ENCODE measurements at places on chromosomes 2 and 18. TPM values are rescaled to one million over a fixed set of nuclear protein-coding genes. Genes with fewer than 3 reads are reported as not detected.

- DNase-seq, result no peak
- no peak within 1 kb of the TSS for H3K27ac ChIP-seq
- peak within 1 kb of the TSS; percentile 55 for H3K4me3 ChIP-seq
- no peaks in the 10 kb centered on the region for H3K4me1 ChIP-seq
Measured at GRCh38 chr2:31580321-31581117, at the start of gene SRD5A2. Gene SRD5A2, minus strand, starts transcription at chr2:31580938. Its CDS starts 38 bp downstream, at chr2:31580900.

DNA sequence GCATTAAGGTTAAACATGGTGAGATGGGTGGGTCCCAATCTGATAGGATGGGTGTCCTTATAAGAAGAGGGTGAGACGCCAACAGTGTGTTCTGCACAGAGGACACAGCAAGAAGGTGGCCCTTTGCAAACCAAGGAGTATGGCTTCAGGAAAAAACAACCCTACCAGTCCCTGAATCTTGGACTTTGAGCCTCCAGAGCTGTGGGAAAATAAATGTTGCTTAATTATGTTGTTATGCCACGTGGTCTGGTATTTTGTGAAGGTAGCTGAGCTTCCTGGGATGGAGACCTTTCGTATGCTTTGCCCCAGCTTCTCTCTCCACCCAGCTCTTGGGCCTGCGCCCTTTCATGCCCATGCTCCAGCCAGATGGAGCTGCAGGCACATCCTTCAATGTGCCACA lies 114.2 kb upstream of the EPC2 start:
- no peak for DNase-seq
- H3K36me3 ChIP-seq, result no peaks in the 10 kb centered on the region
- no peak overlapping the region for H3K27ac ChIP-seq
- H3K4me3 ChIP-seq, result no peak overlapping the region
- H3K4me1 ChIP-seq, result no peaks in the 10 kb centered on the region

- no peaks in the 10 kb centered on the region for H3K4me1 ChIP-seq
- no peaks in the 10 kb centered on the region for H3K27me3 ChIP-seq
- DNase-seq, result no peak
- no peak overlapping the region for H3K27ac ChIP-seq
- H3K4me3 ChIP-seq, result no peak overlapping the region
Measured at GRCh38 chr2:138012082-138012481, 47.8 kb downstream of the HNMT start.

GRCh38 chr2:196276421-196276820 lies 105.0 kb upstream of the STK17B start:
- no peaks in the 10 kb centered on the region for H3K36me3 ChIP-seq
- DNase-seq, result no peak
- H3K4me1 ChIP-seq, result no peaks in the 10 kb centered on the region
- no peak overlapping the region for H3K4me3 ChIP-seq
- no peaks in the 10 kb centered on the region for H3K27me3 ChIP-seq
- H3K27ac ChIP-seq, result no peak overlapping the region

- no peaks in the 10 kb centered on the region for H3K36me3 ChIP-seq
- peak overlapping the region; percentile 36 for H3K27ac ChIP-seq
- H3K27me3 ChIP-seq, result no peaks in the 10 kb centered on the region
Measured at GRCh38 chr2:19538411-19538963, 180.1 kb upstream of the OSR1 start.

DNA sequence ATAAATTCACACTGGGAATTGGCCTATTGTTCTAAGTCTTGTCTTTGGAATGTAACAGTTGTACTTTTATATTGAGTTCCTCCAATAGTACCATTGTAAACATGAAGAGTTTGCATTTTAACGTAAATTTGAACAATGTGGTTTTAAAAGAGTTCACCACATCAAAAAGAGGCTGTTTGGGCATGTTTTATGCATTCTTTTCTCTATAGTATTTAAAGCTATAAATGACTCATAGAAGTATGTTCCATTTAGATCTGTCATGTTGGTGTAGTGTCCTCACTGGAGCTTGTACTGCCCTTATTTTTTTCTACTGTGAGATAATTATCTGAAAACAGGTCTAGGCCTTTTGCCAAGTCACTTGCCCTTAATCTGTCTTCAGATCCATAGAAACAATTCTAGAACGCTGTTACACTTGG lies 141.9 kb downstream of the RHBDD1 start:
- H3K4me1 ChIP-seq, result no peaks in the 10 kb centered on the region
- no peaks in the 10 kb centered on the region for H3K27me3 ChIP-seq
- H3K4me3 ChIP-seq, result no peak overlapping the region
- no peak for DNase-seq
- no peaks in the 10 kb centered on the region for H3K36me3 ChIP-seq
- no peak overlapping the region for H3K27ac ChIP-seq

GRCh38 chr18:54140641-54141040 lies 83.8 kb downstream of the MBD2 start:
- no peaks in the 10 kb centered on the region for H3K27me3 ChIP-seq
- H3K27ac ChIP-seq, result no peak overlapping the region
- DNase-seq, result no peak
- H3K4me1 ChIP-seq, result no peaks in the 10 kb centered on the region
- no peak overlapping the region for H3K4me3 ChIP-seq

DNA sequence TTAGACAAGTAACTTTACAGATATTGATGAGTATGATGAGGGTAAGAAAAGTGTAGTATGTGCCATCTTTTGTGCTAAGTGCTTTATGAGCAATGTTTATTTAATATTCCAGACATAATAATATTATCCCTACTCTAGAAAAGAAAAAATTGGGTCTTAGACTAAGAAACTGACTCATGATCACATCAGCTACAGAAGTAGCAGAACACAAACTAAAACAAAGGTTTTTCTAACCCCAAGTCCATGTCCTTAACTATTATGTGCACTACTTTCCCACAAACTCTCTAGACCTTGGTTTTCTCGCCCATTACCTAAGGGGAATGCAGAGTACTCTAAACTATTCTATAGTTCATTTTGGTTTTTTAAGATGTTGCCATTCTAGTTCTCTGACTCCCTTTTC lies 64.5 kb downstream of the BAZ2B start:
- no peak overlapping the region for H3K27ac ChIP-seq
- H3K27me3 ChIP-seq, result no peaks in the 10 kb centered on the region
- no peaks in the 10 kb centered on the region for H3K4me1 ChIP-seq
- H3K36me3 ChIP-seq, result no peaks in the 10 kb centered on the region
- DNase-seq, result no peak

- H3K36me3 ChIP-seq, result no peaks in the 10 kb centered on the region
- peak overlapping the region; percentile 71 for H3K27ac ChIP-seq
- H3K27me3 ChIP-seq, result no peaks in the 10 kb centered on the region
- peak overlapping the region; percentile 4 for H3K4me3 ChIP-seq
- no peaks in the 10 kb centered on the region for H3K4me1 ChIP-seq
Measured at GRCh38 chr2:589281-590130, 87.7 kb downstream of the TMEM18 start.

GRCh38 chr18:12076424-12077140 lies 17.1 kb upstream of the ANKRD62 start:
- no peaks in the 10 kb centered on the region for H3K36me3 ChIP-seq
- H3K4me3 ChIP-seq, result peak overlapping the region; percentile 42
- no peak for DNase-seq
- peak overlapping the region; percentile 33 for H3K27ac ChIP-seq
- no peaks in the 10 kb centered on the region for H3K4me1 ChIP-seq
- no peaks in the 10 kb centered on the region for H3K27me3 ChIP-seq

GRCh38 chr2:57979158-57979557 lies 67.4 kb upstream of the VRK2 start:
- no peak for DNase-seq
- H3K4me1 ChIP-seq, result no peaks in the 10 kb centered on the region
- H3K36me3 ChIP-seq, result no peaks in the 10 kb centered on the region

DNA sequence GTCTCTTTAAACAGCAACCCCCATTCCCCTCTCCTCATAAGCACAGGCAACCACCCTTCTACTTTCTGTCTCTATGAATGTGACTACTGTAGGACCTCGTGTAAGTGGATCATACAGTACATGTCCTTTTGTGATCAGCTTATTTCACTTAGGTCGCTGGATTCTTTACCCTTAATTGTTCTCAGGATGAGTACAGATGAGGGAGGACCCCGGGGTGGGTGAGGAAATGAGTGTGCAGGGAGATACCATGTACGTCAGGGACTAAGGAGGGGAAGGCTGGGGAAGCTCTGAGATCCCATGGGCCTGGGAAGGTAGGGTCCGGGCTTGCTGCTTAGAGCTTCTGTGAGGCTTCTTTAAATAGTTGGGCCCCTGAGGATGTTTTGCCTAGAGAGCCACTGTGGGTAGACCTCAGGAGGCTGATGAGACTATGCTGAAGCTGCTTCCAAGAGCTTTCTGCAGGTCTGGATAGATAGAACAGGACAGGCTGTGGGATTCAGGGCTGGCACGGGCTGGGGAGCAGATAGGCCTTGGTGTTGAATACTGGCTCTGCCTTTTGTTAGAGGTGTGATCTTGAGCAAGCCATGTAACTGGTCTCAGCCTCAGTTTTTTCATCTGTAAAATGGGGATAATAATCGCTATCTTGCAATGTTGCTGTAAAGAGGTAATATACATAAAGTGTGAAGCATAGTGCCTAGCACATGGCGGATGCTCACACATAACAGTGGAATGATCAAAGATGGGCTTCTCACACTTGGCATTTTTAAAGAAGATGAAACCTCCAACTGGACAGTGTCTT lies 155.3 kb downstream of the PRKCE start:
- no peak overlapping the region for H3K4me3 ChIP-seq
- no peaks in the 10 kb centered on the region for H3K27me3 ChIP-seq
- H3K36me3 ChIP-seq, result no peaks in the 10 kb centered on the region
- no peaks in the 10 kb centered on the region for H3K4me1 ChIP-seq

GRCh38 chr2:239247401-239248245 lies 153.2 kb downstream of the HDAC4 start:
- DNase-seq, result no peak
- H3K4me3 ChIP-seq, result no peak overlapping the region
- H3K27me3 ChIP-seq, result no peaks in the 10 kb centered on the region
- no peaks in the 10 kb centered on the region for H3K4me1 ChIP-seq
- H3K36me3 ChIP-seq, result no peaks in the 10 kb centered on the region
- no peak overlapping the region for H3K27ac ChIP-seq

- H3K27ac ChIP-seq, result no peak overlapping the region
- no peak for DNase-seq
- no peaks in the 10 kb centered on the region for H3K27me3 ChIP-seq
- H3K4me3 ChIP-seq, result no peak overlapping the region
Measured at GRCh38 chr2:189515264-189515663, 65.3 kb downstream of the SLC40A1 start.

DNA sequence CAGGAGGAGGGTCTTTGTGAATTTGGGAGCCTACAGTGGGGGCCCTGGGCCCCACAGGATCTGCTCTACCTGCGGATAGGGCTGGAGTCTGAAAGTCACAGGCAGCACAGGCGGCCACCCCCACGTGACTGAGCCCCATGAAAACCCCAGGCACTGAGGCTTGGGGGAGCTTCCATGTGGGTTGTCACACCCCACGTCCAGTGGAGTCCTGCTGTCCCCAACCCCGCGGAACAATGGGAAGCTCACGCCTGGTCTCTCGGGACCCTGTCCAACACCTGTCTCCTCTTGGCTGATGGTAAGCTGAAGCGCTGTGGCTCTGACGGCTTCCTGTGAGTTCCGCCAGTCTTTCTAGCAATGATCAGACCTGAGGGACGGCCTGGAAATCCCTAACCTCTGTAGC lies 85.8 kb downstream of the PTGR3 start:
- H3K27me3 ChIP-seq, result no peaks in the 10 kb centered on the region
- H3K4me1 ChIP-seq, result no peaks in the 10 kb centered on the region
- no peak for DNase-seq
- H3K27ac ChIP-seq, result no peak overlapping the region

- H3K27ac ChIP-seq, result no peak overlapping the region
- H3K27me3 ChIP-seq, result no peaks in the 10 kb centered on the region
- DNase-seq, result no peak
- no peak overlapping the region for H3K4me3 ChIP-seq
Measured at GRCh38 chr2:202933139-202933510, 21.1 kb downstream of the CARF start.

DNA sequence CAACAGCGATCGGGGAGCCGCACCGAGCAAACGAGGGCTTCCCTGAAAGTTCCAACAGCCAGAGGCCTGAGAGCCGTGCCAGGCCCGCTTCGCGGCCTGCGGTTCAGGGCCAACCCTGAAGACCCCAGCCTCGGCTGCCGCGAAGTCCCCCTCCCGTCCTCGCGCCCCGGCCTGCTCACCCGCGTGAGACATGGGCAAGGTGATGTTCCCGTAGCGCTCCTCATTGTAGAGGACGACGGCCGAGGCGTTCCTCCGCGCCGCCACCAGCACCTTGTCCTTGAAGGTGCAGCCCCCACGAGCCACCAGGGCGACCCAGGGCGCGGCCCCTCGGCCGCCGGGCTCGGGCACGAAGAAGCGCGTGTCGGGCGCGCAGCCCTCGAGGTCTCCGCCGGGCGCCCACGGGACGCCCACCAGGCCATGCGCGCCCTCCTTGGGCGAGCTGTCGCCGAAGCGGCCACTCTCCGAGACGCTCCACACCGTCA lies 510 bp downstream of the RNF149 start:
- peak overlapping the region; percentile 84 for H3K4me3 ChIP-seq
- H3K4me1 ChIP-seq, result no peaks in the 10 kb centered on the region
- no peaks in the 10 kb centered on the region for H3K36me3 ChIP-seq
- DNase-seq, result no peak
- H3K27me3 ChIP-seq, result no peaks in the 10 kb centered on the region

- no peak for DNase-seq
- H3K4me1 ChIP-seq, result no peaks in the 10 kb centered on the region
- H3K36me3 ChIP-seq, result no peaks in the 10 kb centered on the region
Measured at GRCh38 chr2:212979799-212980198, 171.6 kb downstream of the IKZF2 start.

- no peaks in the 10 kb centered on the region for H3K27me3 ChIP-seq
- no peak overlapping the region for H3K4me3 ChIP-seq
- H3K27ac ChIP-seq, result no peak overlapping the region
- H3K36me3 ChIP-seq, result no peaks in the 10 kb centered on the region
- H3K4me1 ChIP-seq, result peaks cover 22% of the 10 kb centered on the region
Measured at GRCh38 chr2:25309402-25309801, 32.3 kb downstream of the DNMT3A start.

DNA sequence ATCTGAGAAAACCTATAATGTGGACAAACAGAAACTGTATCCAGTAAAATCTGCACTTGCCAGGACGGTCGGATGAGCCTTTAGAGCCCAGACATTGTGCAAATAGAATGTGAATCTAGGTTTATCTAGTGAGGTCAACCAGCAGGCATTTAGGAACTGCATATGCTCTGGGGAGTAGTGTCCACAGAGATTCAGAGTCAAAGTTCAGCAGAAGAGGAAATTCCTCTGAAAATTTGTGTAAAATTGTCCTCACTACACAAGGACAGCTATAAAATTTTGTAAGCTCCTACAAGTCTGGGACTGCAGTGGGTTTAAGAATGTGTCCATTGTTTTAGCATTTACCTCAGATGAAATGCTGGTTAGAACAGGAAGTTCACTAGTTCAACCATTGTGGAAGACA lies 9.8 kb upstream of the NDUFV2 start:
- H3K27me3 ChIP-seq, result no peaks in the 10 kb centered on the region
- no peak for DNase-seq
- no peak overlapping the region for H3K4me3 ChIP-seq

- no peaks in the 10 kb centered on the region for H3K4me1 ChIP-seq
- peak overlapping the region; percentile 51 for H3K4me3 ChIP-seq
- H3K36me3 ChIP-seq, result no peaks in the 10 kb centered on the region
- H3K27me3 ChIP-seq, result peaks cover 85% of the 10 kb centered on the region
- H3K27ac ChIP-seq, result no peak overlapping the region
Measured at GRCh38 chr2:63053081-63053888, 2.7 kb downstream of the OTX1 start.

GRCh38 chr2:187313831-187314230 lies 134.2 kb downstream of the CALCRL start:
- H3K27me3 ChIP-seq, result no peaks in the 10 kb centered on the region
- no peaks in the 10 kb centered on the region for H3K4me1 ChIP-seq
- no peak overlapping the region for H3K27ac ChIP-seq

- H3K4me3 ChIP-seq, result no peak overlapping the region
- H3K4me1 ChIP-seq, result no peaks in the 10 kb centered on the region
- no peaks in the 10 kb centered on the region for H3K27me3 ChIP-seq
Measured at GRCh38 chr2:9408641-9409151, 14.6 kb downstream of the ITGB1BP1 start.

MARCO gene
- 58.6 TPM for total RNA-seq

SERPINB2 gene
- total RNA-seq, result not detected

FRZB gene
- 1.8 TPM for total RNA-seq

ZNF892 gene
- 3.7 TPM for total RNA-seq

NEU2 gene
- not detected for total RNA-seq

OR6B2 gene
- total RNA-seq, result not detected
